ENCODE measurements at places on chromosomes 11 and 22. TPM values are rescaled to one million over a fixed set of nuclear protein-coding genes. Genes with fewer than 3 reads are reported as not detected.

CD3D gene
- 0.35 TPM for total RNA-seq

- H3K27ac ChIP-seq: no peak overlapping the region
- no peak overlapping the region for H3K4me3 ChIP-seq
- peaks cover 65% of the 10 kb centered on the region for H3K36me3 ChIP-seq
These were observed 15.6 kb downstream of the MOB2 start for GRCh38 chr11:1470681-1471611.

KDM4E gene
- not detected for total RNA-seq

DNA sequence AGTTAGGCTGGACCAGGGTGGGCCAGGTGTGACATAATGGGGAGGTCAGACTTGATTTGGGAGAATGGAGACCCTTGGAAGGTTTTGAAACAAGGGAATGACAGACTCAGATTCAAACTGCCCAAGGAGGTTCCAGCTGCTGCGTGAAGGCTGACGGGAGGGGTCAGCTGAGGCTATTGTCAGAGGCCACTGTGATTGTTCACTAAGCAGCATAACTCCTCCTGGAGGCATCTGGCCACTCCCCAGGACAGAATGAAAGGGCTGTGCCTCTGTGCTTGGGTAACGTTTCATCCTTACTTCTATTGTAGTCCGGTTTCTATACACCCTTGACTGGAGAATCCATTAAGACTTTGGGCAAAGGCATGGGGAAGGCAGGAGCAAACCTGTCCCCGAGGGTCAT is 126.6 kb downstream of the DSCAML1 start:
- no peak for DNase-seq
- H3K4me3 ChIP-seq: no peak overlapping the region
- H3K27ac ChIP-seq: no peak overlapping the region
- H3K4me1 ChIP-seq: no peaks in the 10 kb centered on the region

GRCh38 chr22:37806409-37807333 is 1.1 kb upstream of the GCAT start:
- H3K27me3 ChIP-seq: no peaks in the 10 kb centered on the region
- peak overlapping the region; percentile 79 for H3K4me3 ChIP-seq
- H3K27ac ChIP-seq: peak overlapping the region; percentile 95
